NCI-H69 (cell line): ENCODE measurements at places on chromosomes 11 and 22.
A peak's percentile ranks its signal among the peaks of the same experiment; 100 is the strongest.

- DNase-seq: no peak
Measured at GRCh38 chr22:46239261-46240048, 10.6 kb downstream of the CDPF1 start.

- no peak for DNase-seq
Measured at GRCh38 chr11:57124917-57125316, 56.8 kb upstream of the LRRC55 start.

GRCh38 chr11:41256041-41256440 is 203.4 kb downstream of the LRRC4C start:
- peak; percentile 79 for DNase-seq

DNA sequence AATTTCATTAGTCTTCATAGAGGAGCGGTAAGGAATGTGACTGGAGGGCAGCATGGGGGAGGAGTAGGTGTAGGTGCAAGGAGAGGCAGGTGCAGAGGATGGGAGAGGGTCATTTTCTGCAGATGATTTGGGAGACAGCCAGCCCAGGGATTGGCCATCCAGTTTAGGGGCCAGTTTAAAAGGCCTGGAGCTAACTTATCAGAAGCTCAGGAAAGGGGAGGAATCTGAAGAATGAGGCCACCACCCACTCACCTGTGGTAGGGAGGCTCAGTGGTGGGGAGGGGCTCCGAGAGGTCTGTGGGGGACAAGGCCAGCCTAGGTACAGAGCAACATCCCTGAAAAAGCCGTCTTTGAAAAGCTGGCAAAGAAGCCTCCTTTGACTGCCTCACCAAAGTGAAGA is 110.8 kb upstream of the TMEM45B start:
- no peak for DNase-seq

- no peak for DNase-seq
Measured at GRCh38 chr11:46099963-46100316, 21.3 kb downstream of the PHF21A start.

- peak; percentile 98 for DNase-seq
Measured at GRCh38 chr11:88250566-88251242, 75.5 kb upstream of the RAB38 start.

DNA sequence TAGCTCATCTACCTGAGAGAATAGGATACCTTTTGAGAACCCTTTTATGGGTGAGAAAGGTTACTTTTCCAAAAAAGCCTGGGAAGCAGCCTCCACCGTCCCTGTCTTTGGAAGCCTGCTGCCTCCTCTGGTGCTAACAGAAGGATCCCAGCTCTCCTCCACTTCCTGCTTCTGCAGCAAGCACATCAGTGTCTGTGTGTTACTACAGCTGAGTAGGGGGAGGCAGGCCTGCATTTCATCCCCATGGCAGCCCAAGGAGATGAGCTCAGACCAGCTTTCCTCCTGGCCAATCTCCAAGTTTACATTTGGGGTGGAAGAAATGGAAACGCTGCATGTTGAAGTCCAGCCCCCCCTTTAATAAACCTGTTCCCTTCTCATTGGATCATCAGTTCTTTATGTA is 7.4 kb upstream of the CCDC34 start:
- DNase-seq: peak; percentile 93

DNA sequence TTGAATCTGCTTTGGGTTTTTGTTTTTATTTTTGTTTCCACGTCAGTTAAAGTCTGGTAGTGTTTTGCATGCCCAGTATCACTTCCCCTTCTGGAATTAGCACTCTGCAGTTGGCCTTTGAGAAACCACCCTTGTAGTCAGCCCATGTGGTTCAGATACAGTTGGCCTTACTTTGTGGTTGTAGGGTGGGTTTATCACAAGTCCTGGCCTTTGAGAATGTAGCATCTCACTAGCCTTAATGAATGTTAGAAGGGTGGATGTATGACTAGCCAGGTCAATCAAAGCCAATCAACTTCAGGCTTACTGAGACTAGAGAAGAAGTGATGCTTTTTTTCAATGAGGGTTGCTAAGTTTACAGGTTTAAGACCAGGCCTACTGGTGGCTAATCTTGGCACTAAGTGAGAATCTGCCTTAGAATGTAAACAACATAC is 19.8 kb downstream of the ARL14EP start:
- DNase-seq: no peak

DNA sequence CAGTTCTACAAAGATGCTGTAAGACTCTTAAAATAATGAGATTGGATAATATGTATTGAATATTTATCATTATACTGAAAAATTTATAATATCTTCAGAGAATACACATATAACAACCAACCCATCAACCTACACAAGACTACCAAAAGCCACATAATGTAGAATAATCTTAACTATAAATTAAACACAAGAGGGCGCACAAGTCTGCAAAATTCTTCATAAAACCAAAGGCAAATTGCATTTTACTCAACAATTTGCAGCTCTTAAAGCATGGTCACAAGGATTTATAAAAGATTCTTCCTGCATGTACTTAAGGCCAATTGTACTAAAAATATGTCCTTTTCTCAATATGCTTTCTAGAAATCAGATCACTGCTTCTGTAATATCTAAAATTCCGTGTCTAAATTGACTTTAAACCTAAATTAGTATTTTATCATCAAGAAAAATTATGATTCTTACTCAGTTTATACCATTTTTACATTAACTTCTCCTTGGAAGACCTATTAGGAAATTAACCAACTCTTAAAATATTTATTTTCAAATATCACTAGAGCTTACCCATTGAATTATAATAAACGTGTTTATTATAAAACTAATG is 79.0 kb downstream of the TTC28 start:
- peak; percentile 80 for DNase-seq

DNA sequence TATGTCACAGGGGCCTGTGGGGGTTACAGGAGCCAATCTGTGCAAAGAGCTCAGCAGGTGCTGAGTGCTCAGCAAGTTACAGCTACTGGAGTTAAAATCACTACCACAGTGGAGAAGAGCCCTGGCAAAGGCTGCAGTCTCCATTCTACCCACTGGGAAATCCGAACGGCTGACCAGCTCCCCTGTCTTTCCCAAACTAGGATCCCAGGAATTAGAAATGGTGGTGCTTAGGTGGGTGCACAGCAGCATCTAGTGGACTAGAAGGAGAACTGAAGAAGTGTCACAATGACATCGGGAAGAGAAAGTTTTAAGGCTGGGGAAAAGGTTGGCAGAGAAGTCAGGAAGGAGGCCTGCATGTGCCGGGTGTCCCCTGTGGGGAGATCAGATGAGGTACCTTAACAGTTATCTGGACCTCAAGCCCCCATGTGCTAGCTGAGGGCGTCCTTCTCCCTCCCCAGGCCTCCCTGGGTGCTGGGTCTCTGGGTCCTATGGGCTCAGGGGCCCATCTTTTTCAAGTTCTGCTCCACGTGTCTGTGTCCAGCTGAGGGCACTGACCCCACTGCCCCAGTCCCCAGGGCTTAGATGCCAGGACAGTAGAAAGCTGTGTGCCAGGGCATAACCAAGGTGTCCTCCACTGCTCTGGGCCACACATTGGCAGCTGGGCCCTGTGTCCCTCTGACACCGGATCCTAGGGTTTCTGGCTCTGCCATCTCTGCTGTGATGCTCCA is 1.9 kb downstream of the PIWIL3 start:
- DNase-seq: peak; percentile 55

- no peak for DNase-seq
Measured at GRCh38 chr11:8867931-8868631, 42.9 kb upstream of the AKIP1 start.

GRCh38 chr11:63537293-63538101 is 889 bp downstream of the PLAAT4 start:
- no peak for DNase-seq

GRCh38 chr22:43625242-43625641 is 186.9 kb downstream of the EFCAB6 start:
- no peak for DNase-seq

- peak; percentile 39 for DNase-seq
Measured at GRCh38 chr22:23029521-23030228, 40.6 kb upstream of the GNAZ start.

DNA sequence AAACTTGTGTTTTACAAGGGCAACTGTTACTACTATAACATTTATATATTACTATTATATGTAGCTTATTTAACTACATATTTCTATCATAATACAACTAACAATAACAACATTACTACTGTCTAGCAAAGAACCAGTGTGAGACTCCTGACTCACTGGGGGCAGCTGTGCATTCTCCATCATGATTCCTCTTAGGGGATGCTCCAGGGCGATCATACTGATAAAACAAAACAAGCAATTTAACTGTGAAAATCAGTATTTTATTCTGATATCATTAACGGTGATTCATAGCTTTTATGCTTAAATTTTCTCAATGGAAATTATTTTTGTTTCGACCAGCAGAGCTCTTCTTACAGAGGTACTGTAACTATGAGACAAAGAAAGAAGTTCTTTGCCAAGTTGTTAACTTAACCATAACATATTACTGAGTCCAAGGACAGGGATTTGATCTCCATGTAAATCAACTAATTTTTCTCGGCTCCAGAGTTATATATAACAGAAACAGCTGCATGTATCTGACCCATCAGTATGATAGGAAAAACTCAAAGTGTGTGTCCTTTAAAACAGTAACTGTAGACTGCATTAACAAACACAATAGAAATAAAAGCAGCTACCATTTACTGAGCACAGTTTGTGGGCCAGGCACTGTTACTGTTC is 24.8 kb upstream of the FNBP4 start:
- no peak for DNase-seq

GRCh38 chr11:22808571-22809197 is 20.9 kb downstream of the SVIP start:
- no peak for DNase-seq

- no peak for DNase-seq
Measured at GRCh38 chr11:65206441-65206841, 24.7 kb downstream of the CAPN1 start.

DNA sequence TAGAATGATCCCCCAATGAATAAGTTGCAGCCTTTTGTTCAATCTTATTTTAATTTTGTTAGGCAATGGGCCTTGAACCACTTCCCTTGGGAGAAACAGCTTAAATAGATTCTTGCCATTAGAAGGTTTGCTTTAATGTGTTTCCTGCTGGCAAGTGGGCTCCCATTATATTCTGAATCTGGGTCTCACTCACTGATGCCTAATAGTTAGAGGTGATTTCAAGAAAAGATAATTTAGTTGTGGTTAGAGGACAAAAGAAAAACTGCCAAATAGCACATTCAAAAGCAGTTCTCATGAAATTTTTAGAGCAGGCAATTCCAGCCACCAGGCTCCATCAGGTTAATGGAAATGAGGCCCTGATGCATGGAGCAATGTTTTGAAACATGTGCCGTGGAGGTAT is 362.6 kb upstream of the CHORDC1 start:
- DNase-seq: peak; percentile 80

DNA sequence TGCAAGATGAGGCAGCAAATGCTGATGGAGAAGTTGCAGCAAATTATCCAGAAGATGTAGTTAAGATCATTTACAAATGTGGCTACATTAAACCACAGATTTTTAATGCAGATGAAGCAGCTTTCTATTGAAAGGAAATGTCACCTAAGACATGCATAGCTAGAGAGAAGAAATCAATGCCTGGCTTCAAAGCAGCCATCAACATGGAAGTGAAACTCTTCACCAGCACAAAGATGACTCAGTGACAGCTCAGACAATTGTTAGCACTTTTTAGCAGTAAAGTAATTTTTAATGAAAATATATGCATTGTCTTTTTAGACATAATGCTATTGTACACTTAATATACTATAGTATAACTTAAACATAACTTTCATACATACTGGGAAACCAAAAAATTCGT is 71.4 kb downstream of the FANCF start:
- DNase-seq: no peak

- no peak for DNase-seq
Measured at GRCh38 chr11:133224271-133224670, 308.0 kb downstream of the OPCML start.

DNA sequence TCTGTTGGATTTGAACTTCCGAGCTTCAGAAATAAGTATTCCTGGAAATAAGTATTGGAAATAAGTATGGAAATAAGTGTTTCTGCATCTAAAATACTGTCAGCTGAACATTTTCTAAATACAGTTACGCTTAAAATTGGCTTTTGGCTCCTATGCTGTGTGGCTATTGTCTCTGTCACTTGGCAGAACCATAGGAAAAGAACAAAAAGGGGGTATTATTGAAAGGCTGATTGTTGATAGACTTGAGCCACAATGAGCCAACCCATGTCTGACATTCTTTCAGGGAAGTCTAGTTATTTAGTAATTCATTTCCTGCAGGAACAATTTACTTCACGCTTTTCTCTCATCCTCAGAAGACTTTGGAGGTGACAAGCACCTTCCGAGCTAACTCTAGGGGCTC is 32.5 kb upstream of the LARGE1 start:
- DNase-seq: no peak

DNA sequence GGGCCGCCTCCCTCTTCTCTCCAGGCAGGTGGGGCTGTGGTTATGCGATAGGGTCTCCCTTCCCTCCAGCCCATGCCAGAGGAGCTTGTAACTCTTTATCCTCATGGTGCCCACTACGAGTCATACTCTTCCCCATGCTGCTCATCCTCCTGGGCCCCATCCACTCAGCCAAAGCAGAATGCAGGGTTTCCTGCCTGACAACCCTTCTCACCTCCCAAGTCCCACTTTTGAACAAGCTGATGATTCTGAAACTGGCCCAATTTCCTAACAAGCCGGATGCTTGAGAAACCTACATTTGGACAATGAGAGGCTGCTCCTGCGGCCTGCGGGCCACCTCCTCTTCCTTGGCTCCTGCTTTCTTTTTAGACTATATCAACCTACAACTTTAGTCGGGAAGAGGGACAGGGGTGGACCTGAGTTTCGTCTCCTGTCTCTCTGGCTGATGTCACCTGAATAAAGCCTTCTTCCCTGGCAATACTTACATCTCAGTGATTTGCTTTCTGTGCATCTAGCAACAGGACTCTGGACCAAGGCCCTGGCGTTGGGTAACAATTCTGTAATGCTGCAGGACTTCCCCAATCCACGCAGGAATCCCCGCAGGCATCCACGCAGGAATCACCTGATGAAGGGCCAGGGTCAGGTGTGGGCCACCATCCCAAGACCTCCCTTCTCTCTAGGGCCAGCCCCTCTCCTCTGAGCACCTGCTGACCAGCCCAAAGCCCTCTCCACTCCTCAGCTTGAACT is 1.5 kb upstream of the NDUFS8 start:
- DNase-seq: no peak

DNA sequence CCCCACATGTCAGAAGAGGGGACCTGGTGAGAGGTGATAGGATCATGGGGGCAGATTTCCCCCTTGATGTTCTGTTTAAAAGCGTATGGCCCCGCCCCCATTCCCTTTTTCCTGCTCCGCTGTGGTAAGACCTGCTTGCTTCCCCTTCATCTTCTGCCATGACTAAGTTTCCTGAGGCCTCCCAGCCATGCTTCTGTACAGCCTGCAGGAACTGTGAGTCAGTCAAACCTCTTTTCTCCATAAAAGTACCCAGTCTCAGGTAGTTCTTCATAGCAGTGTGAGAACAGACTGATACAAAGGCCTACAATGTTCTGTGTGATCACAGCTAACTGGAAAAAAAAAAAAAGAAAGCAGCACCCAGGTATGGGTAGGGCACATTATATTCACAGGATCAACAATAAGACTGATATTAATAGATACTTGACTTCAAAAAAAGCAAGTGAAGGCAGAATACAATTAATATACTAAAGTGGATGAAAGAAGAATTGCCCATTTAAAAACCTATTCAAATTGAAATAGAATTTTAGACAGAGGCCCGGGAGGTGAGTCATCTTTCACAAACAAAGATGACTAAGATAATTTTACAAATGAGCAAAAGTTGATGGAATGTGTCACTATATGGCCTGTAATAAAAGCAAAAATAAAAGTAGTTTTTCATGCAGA is 1.7 kb upstream of the OR52K1 start:
- no peak for DNase-seq

- no peak for DNase-seq
Measured at GRCh38 chr11:7019500-7020182, 505 bp downstream of the ZNF214 start.
